Kidney epithelial cell (primary cell): ENCODE measurements at places on chromosomes 6 and 20.

DNA sequence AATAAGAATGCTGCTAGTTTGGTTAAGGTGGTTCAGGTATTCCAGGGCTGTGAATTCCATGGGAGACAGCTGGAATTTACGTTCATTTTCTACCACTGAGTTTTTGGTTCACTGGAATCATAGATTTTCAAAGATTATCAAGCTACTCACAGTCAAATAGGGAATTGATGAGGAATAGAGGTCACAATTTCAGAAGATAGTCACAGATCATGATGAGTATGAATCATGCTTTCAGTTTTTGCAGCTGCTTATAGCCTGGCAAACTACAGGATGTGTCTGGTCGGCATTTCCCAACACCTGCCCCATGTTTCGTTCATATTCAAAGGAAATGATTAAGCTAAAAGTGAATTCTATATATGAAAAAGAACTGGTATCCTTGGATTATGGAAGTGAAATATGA lies 58.7 kb downstream of the BCKDHB start:
- no peak for DNase-seq

- no peak for DNase-seq
These were observed 36.1 kb downstream of the BCKDHB start for GRCh38 chr6:80142586-80142985.

DNA sequence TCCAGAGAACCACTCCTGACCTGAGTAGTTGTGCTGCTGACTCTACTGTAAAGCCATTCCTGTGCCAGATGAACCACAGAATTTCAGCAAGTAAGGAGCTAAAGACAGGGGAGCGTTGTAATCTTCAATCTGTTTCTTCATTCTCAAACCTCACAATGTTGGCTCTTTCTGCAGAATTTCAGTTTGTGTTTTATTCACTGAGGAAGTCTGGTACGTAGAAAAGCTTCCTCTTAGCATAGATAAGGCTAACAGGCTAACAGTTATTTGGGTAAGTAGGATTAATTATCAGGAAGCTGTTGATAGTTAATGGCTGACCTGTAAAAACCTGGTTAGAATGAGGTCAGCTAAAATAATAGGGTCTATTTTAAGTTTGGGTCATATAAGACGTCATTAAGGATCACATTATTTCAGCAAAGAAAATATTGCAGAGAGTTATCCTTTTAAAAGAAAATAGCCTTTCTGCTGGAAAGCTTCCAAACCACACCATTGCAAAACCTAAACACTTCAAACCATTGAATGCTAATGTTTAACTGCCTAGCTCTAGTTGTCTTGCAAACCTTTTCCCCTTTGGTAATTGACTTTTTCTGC lies 14.1 kb upstream of the TENT5A start:
- peak; percentile 83 for DNase-seq

DNA sequence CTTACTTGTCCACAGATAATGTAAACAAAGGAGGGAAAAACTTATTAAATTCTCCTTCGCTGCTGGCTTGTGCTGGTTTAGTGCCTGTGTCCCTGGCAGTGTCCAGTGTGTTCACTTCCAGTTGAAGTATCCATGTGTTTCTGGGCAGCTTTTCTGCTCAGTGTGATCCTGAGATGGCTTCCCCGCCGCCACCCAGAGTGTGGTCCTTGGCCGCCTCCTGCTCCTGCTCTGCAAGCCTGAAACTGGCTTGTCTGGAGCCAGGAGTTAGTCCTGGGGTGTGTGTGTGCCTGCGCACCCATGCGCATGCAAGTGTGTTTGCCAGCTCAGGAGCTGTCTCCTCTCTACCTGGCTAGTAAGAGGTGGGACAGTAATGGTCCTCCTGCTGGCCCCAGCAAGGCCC lies 7.2 kb downstream of the BTBD3 start:
- no peak for DNase-seq

- no peak for DNase-seq
These were observed 40.1 kb upstream of the EEF1A1 start for GRCh38 chr6:73560853-73561407.

DNA sequence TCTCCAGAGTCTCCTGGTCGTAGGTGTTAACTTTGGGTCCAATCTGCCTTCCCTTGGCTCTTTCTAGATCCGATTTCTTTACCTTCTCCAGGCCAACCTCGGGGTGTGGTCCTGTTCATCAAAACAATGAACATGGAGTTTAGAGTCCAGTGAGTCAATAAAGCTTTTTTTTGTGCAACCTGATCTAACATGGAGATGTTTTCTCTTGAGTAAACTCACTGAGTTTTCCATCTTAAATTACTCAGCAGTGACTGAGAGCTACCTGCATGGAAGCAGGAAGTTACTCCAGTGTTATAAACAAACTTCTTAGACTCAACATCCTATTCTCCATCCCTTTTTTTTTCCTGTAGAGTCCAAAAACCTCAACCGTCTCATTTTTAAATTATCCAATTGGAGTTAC lies 14.9 kb upstream of the SLC22A1 start:
- DNase-seq: no peak

DNA sequence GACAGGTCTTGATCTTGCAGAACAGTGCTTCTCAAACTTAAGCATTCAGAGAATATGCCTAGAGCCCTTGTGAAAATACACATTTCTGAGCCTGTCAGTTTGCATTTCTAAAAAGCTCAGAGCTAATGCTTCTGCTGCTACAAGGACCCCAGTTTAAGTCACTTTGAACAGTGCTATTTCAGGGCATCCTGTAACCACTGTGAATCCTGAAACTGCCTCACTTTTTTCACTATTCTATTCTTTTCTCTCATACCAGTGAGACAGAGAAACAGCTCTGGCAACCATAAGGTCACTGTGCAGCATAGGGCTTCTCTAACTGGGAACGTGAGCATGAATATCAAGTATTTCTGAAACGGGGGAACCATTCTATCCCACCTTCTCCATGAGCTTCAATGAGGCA lies 51.2 kb downstream of the LGSN start:
- no peak for DNase-seq

DNA sequence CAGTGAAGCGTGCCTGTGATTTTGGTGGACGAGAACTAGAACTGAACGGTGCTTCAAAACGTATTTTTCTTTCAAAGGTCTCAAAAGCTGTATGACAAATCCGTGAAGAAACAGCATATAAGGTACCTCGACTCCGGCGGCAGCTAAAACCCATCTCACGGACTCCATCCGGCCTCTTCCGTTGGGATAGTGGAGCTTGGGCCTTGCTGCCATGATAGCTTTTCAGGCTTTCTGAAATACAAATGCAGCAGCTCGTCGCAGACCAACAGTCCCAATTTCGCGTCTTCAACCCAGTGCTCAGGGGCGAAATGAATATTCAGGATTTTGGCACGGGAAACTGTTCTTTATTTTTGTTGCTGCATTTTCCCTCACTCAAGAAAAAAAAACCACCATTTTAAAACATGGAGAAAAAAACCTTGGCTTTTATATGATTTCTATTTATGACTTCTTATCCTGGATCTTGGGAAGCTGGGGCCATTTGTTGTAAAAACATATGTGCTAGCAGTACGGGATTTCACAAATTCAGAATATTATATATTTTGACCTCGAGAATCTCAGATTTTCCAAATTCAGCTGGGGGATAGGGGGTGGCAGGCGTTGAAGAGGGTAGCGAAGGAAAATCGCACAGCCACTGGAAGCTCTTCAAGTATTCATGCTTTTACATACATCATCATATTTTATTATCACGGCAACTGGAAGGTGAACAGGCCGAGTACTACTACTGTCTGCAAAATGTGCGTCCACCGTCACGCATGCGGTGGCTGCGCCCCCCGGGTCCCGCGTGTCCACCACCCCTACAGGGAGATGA lies 849 bp downstream of the GSTA4 start:
- no peak for DNase-seq

GRCh38 chr6:108693430-108694154 lies 132.9 kb downstream of the FOXO3 start:
- no peak for DNase-seq

DNA sequence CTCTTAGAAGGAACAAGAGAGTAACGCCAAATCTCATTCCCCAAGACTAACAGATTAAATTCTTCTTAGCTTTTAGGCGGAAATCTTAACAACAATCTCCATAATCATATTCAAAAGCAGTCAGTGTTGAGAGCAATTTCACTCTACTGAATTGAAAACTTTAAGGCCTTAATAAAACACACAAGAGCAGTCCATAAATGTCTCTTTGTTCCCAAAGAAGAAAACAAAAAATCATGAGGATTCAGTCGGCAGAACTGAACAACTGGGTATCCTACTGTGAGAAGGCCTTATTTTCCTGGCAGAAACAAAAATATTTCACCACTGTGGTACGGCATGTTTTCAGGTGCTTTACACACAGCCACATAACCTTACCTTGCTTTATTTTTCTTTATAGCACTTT lies 14.4 kb downstream of the ABHD12 start:
- DNase-seq: no peak

DNA sequence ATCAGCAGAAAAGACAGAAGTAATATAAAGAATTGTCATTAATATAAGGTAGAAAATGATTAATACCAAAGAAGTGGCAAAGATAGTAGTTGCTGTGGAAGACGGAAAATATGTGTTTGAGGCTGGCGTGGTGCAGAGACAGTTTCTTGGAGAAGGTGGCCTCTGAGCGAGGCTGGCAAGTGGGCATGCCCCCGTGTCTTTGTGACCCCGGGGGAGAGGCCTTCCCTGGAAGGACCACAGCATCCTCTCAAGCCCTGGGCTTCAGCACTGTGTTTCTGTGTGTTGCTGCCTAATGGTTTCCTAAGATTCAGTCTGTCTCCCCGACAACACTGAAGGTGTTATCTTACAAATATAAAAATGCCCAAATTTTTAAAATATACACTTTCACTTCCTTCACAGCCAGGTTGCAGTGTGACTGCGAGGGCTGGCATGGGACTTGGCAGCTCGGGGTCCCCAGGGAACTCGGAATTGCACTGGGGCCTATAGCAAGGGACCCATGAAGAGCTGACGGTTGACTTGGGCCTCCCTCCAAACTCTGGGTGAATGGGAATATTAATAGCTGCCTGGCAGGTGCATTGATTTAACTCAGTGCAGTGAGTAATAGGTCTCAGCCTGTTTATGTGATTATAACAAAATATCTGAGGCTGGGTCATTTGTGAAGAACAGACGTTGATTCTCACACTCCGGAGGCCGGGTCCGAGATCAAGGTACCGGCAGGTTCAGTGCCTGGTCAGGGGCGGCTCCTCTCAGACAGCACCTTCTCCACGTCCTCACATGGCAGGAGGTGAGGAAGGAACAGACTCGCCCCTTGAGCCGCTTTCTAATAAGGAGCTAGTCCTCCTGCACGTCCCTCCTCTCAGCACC lies 47.4 kb upstream of the AFDN start:
- no peak for DNase-seq

DNA sequence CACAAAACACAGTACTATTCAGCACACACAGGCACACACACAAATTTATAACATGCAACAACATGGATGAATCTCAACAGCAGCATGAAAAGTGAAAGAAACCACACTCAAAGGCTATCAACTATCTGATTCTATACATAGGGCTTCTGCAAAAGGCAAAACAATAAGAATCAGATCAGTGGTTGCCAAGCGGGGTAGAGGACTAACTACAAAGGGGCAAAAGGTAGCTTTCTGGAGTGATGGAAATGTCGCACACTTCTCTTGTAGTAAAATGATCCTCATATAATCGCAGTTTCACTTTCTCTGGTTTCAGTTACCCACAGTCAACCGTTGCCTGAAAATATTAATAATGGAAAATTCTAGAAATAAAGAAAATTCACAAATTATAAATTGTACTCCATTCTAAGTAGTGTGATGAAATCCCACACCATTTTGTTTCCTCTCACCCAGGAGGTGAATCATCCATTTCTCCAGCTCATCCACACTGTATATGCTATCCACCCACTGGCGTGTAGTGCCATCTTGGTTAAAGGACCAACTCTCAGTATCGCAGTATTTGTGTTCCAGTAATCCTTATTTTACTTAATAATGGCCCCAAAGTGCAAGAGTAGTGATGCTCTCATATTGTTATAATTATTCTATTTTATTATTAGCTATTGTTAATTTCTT lies 12.8 kb upstream of the PLN start:
- no peak for DNase-seq

DNA sequence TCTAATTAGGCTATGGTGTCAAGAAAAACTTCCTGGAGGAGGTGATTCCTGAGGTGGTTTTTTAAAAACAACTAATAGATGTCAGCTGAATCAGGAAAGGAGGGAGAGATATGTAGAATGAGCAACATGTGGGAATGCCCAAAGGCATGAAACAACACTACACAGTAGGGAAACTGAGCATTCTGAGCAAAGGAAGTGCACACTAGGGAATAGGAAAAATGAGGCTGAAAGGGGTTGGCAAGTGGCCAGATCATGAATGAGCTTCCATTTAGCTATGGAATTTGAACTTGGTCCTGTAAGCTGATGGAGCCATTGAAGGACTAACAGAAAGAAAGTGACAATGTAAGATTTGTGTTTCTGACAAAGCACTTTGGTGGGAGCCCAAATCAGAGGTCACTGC lies 16.9 kb upstream of the SLC35F1 start:
- DNase-seq: no peak

DNA sequence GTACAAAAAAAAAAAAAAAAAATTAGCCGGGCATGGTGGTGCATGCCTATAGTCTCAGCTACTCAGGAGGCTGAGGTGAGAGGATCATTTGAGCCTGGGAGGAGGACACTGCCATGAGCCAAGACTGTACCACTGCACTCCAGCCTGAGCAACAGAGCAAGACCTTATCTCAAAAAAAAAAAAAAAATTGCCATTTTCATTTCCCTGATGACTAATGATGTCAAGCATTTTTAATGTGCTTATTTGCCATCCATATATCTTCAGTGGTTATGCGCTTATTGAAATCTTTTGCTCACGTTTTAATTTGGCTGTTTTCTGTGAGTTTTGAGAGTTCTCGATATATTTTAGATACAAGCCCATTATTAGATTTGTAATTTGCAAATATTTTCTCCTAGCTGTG lies 46.7 kb downstream of the PFDN4 start:
- DNase-seq: no peak

GRCh38 chr6:3352678-3353077 lies 93.9 kb downstream of the PSMG4 start:
- no peak for DNase-seq

DNA sequence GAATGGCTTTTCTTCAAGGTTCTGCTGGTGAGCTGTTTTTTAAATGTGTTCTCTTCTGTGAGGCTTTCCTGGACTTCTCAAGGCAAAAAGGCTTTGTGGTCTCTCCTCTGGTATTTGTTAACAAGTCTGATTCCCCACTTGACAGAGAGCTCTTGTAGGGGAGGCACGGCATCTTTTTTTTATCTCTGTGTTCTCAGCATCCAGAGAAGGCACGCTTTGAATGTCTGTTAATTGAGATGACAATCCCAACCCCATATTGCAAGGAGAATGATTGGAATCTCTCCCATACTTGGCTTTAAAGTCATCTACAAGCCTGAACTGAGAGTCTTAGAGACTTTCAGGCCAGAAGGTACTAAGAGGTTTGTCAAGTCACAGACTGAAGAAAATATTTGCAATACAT lies 22.6 kb downstream of the EDN1 start:
- no peak for DNase-seq

- no peak for DNase-seq
These were observed 726.6 kb upstream of the POU3F2 start for GRCh38 chr6:98107801-98108200.

GRCh38 chr6:89321131-89321970 lies 6.3 kb upstream of the GABRR2 start:
- no peak for DNase-seq
